ENCODE measurements at places on chromosomes 13 and 19.

DNA sequence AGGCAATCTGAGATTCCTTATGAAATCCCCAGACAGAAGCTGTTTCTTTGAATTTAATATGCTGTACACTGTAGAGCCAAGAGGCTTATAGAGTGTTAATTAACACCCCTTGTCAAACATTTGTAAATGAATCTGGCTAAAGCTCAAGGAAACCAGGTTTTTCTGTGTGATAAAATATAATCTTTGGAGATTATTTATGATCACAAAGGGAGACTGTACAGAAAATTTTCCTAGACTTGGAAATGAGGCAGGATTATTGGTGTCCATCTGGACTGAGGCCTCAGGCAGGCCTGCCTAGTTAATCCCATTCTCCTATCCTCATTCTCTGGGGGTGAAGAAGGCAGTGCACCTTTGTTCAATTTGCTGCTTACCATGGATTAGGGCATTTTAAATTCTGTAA is 17.8 kb downstream of the KL start:
- DNase-seq, result no peak

DNA sequence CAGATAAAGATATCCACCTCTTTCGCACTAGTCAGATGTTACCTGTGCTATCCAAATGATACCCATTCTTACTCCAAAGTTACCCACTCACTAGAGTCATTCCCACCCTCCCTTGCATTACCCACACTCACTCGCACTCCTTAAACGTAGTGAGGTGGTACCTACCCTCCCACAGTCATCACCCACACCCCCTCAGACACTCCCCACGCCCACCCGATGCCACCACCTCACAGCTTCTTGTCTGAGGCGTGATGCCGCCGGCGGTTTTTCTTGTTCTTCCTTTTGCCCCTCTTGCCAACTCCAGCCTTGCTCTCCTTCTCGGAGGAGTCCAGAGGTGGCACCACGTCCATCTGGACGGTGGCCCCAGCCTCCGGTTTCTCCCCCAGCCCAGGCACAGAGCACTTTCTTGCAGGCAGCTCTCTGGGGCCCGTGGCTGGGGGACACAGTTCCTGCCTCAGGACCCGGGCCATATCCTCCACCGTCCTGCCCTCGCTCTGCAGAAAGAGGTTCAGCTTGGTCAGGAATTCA is 1.2 kb downstream of the PNMA8C start:
- DNase-seq, result no peak

DNA sequence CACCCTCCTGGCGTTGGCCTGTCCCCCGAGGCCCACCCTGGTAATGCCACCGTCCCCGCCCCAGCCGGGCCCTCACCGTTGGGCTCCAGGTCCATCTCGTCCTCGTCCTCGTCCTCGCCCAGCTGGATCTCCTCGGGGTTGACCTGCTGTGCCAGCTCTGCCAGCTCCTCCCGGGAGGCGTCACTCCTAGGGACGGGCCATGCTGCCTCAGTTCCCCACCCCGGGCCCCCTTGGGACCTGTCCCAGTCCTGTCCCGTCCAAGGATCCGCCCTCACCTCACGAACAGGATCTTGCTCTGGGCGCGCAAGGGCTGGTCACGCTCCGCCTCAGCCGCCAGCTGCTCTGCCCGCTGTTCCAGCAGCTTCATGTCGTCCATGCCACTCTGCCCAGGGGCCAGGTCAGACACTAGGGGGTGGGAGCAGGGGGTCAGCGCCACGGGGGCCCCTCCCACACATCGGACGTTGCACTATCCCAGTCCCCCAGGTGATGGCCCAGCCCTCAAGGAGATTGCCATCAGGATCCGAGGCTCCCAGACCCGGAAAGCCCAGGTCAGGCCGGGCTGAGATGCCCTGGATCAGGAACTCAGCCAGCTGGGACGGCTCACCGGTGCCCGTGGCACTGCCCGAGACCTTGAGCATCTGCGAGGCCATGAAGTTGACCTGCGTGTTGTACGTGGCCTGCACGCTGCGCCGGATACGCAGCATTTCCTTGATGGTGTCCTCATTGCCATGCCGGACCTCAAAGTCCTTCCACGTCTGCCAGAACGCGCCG is 9.5 kb downstream of the XAB2 start:
- no peak for DNase-seq

DNA sequence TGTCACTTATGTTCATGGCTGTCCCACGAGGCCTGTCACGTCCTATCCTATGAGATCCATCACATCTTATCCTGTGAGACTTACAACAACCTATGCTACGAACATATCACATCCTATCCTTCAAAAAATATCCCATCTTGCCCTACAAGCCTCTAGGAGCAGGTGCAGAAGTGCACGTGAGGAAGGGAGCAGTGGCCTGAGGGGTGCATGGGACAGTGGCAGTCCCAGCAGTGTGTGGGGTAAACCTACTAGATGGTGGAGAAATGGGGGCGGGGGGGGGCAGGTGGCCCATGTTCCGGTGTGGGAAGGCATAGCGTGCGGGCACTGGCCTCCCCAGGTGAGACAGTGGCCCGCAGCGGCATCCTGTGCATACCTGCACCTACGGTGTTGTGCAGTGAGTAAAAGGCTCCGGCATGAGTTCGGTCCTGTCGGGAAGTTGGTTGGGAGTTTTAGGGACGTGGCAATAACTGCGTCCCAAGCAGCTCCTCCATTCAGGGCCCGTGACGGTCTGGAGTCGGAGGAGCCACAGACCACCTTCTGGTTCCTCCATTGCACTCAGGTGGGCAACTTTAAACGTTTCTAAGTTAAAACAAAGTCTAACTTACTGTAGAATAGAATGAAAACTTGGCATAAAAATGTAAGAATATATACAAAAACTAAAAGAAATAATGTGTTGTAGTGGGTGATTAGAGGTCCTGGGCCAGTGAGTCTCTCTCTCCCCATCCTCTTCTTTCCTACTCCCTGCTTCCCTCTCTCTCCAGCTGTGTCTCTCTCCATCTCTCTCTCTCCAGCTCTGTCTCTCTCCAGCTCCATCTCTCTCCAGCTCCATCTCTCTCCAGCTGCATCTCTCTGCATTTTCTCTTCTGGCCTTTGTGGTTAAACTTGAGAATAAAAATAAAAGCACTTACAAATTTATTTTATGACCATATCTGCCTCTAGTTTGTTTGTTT is 42.1 kb downstream of the ATP11A start:
- DNase-seq, result no peak

DNA sequence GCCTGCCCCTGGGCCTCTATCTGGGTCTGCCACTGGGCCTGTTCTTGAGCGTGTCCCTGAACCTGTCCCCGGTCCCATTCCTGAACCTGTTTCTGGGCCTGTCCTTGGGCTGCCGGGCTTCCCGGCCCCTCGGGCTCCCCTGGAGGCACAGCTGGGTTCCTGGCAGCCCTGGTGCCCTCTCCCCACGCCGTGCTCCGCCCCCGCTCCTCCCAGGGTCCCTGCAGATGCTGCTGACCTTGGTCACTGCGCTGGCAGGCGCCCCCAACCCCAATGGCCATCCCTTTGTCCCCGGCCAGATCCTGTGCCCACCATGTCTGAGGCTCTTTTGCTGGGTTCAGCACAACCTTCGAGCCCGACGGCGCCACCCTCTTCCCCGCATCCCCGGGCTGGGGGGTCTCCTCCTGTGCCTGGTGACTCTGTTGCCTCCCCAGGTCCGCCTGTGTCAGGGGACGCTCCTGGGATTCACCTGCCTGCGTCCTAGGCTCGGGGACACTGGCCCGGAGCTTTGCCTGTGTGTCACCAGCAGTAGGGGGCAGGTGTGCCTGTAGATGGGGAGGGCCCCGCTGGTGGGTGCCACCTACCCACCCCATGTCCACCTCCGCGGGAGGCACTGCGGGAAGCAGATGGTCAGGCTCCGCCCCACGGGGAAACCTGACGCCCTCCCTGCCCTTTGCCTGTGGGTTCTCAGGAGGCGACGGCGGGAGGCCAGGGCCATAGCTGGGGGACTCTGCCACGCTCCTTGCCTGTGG is 41.0 kb upstream of the GRTP1 start:
- no peak for DNase-seq

- DNase-seq, result no peak
These were observed 97.7 kb downstream of the ING1 start for GRCh38 chr13:110811008-110811720.

GRCh38 chr13:112106478-112107141 is 39.7 kb downstream of the SOX1 start:
- DNase-seq, result peak; percentile 55

DNA sequence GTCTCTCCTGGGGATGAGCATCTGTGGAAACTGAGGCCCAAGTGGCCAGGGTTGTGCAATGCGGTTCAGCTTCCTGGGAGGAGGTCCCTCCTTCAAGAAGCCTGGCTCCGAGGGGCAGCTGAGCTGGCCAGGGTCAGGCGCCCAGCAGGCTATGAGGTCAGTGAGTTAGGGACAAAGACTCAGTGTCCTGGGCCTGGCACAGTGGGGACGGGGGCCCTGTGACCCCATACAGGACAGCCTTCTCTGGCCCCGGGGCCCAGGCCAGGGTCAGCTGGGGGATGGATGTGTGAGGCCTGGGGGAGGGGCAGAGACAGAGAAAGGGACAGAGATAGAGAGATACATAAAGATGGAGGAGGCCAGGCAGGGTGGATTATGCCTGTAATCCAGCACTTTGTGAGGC is 3.0 kb upstream of the IL12RB1 start:
- DNase-seq, result peak; percentile 90

GRCh38 chr13:73189362-73189761 is 130.6 kb downstream of the KLF5 start:
- DNase-seq, result no peak

- no peak for DNase-seq
These were observed 84.0 kb upstream of the TDRD3 start for GRCh38 chr13:60312851-60313505.

DNA sequence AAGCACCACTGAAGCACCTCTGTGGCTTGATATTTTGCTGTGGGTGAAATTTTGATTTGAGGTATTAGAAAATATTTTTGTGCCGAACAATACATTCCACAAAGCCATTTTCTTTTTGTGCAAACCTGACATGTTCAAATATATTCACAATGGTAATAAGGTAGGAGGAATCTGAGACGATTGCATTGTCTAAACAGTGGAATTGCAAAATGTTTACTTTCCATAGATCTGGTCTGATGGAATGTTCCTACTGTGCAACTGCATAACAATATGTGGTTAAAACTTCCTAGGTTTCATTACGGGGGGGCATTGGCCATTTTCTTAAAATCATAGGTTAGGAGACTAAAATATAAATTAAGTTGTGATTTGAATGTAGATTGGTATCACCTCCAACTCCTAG is 42.7 kb upstream of the AKAP11 start:
- DNase-seq, result no peak

DNA sequence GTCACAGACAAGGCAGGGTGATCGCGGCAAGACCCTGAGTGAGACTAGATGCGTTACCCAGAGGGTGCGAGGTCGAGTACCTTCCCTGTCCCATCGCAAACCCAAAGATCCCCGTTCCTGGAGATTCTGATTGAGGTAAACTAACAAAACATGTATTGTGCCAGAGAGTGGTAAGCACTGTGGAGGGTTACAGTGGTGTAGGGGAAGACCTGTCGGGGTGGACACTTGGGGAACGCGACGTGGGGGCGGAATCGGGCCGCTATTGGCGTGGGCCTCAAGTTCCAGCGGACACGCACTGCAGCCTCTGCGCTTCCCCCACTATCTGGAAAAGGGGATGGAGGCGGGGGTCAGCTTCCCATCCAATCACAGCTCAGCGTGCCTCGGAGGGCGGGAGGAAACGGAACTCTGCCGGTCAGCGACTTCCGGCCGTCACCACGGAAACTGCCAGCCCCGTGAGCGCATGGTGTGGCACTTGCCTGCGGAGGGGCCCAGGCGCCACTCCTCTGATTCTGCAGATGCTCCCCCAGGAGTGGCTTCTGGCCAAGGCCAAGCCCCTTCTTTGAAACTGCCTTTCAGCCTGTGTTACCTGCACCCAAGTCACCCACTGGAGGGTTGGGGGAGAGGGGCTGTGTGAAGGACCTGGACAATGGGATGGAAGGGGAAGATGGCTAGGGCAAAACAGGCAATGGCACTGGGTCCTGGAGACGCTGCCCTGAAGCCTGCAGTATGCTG is 1.0 kb upstream of the UBE2M start:
- DNase-seq, result no peak

DNA sequence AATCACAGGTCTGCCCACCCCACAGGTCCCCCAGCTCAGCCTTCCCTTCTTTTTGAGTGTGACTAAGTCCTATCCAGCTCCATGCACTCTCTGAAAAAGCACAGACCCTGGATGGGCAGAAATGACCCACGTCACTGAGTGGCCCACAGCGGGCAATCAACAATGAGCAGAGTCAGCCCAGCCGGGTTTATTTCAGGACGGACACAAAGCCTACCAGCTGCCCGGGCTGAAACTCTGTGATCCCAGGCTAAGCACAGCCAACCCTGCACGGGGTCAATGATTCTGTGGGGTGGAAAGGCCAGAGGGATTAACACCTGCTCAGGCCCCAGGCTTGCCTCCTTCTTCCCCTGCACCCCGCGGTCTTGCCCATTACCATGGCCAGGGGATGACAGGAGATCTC is 8.4 kb downstream of the NAPA start:
- no peak for DNase-seq

- DNase-seq, result no peak
These were observed 1.6 kb upstream of the ADAMTS10 start for GRCh38 chr19:8611877-8612806.

DNA sequence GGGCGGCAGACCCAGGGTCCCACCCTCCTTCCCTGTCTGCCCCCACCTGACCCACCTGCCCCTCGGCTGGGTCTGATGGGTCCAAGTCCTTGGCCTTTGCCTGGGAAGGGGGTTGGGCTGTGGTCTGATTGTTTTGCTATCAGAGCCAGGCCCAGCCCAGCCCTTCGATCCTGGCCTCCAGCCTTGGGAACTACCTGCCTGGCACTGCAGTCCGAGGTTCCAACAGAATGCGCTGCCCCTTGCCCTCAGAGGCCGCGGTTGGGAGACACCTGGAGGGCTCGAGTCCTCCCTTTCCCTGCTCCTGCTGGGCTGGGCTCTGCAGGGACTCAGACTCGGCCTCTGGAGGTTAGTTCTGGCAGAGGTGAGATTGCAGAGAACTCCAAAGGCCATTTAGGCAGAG is 1.6 kb downstream of the CCL25 start:
- no peak for DNase-seq

DNA sequence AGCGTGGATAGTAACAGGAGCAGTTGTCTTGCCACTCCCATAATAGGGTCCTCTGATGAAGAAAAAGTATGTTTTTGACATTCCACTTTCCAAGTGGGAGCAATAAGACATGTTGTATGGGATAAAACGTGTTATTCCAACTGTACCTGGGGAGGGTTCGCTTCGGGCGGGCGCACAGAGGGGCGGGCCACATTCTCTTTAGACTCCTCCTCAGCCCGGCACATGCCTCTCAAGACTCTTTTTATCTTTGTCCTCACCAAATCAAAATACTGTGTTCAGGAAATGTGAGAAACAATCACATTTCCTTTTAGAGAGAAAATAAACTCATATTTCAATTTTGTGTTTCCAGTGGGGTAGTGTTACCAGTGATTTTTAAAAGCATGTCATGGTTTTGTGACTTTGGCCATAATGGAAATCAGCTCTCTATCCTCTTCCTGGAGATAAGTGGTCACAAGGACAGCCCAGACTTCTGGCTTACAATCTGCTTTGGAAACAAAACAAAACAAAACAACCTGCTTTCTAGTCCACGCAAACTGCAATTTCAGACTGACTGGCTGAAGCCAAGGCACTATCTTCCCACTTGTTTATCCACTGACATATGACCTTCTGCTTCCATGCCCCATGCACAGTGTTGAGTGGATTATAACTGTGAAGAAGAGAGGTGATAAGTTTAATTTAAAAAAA is 276.1 kb downstream of the NALCN start:
- no peak for DNase-seq

- peak; percentile 73 for DNase-seq
These were observed 627 bp downstream of the LIN7B start for GRCh38 chr19:49114630-49115363.
